Activated CD8-positive, alpha-beta T cell treated with anti-CD3 and anti-CD28 coated beads, Interleukin-2, amount 10 ng/mL, durations not matched to agents 7 days and 5 days (primary cell): ENCODE measurements at places on chromosomes 16 and 17. TPM values are rescaled to one million over a fixed set of nuclear protein-coding genes. Genes with fewer than 3 reads are reported as not detected.
A peak's percentile ranks its signal among the peaks of the same experiment; 100 is the strongest.

DNA sequence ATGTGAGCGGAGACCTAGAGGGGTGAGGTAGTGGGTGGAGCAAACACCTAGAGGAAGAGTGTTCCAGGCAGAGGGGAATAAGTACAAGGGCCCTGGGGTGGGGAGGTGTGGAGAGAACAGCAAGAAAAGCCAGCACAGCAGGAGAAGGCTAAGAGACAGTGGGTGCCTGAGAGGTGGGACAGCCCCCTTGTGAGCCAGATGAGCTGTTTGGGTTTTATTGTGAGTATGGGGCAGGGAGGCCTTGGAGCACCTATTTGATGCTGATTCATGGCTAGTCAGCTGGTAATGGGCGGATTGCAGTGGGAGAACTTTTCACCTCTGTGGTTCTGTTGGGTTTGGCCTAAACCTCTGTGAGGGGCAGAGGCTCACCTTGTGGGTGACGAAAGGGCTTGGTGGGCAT lies 68.4 kb downstream of the ABCC1 start:
- H3K36me3 ChIP-seq: peaks cover 64% of the 10 kb centered on the region
- H3K4me3 ChIP-seq: no peak overlapping the region
- H3K4me1 ChIP-seq: peaks cover 13% of the 10 kb centered on the region
- H3K27me3 ChIP-seq: no peaks in the 10 kb centered on the region
- peak overlapping the region; percentile 34 for H3K27ac ChIP-seq

DNA sequence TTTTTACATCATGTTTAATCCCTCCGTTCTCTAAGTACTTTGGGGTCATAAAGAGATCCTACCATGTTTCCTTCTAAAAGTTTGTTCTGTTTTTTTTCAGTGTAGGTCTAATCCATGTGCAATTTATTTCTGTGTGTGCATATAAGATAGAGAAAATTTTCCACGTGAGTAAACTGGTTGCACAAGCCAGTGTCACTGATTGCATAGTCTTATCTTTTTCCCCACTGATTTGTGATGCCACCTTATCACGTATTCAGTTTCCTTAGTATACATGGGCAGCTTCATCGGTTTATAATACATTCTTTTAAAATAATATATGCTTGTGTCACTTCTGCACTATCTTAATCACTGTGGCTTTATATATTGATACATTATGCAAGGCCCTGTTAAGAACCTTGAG lies 49.2 kb downstream of the MRTFB start:
- H3K27me3 ChIP-seq: no peaks in the 10 kb centered on the region
- peaks cover 2% of the 10 kb centered on the region for H3K36me3 ChIP-seq
- DNase-seq: no peak
- H3K27ac ChIP-seq: no peak overlapping the region

GRCh38 chr16:30746638-30747175 lies 1.5 kb upstream of the PHKG2 start:
- H3K27ac ChIP-seq: peak overlapping the region; percentile 58
- no peak for DNase-seq
- no peaks in the 10 kb centered on the region for H3K27me3 ChIP-seq
- peaks cover 27% of the 10 kb centered on the region for H3K4me1 ChIP-seq
- H3K4me3 ChIP-seq: no peak overlapping the region

Gene KRTAP2-1
- total RNA-seq: not detected

DNA sequence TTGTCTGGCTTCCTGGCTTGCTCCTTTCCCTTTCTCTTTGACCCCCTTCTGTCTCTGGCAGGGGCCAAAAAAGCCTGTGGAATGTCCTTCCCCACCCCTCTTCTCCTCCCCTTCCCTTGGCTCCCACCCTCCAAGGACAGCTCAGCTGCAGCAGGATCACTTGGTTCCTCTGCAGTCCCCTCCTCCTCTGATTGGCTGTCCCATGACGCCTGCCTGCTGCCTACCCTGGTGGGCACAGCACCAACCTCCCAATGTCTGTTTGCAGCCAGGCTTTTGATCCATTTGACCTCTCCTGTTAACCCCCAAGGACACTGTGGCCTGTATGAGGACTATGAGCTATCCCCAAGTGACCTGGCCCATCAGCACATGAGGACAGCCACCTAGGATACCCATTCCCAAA lies 14.8 kb upstream of the MTMR4 start:
- peaks cover 16% of the 10 kb centered on the region for H3K4me1 ChIP-seq
- no peaks in the 10 kb centered on the region for H3K36me3 ChIP-seq
- H3K4me3 ChIP-seq: no peak overlapping the region
- H3K27me3 ChIP-seq: peaks cover 37% of the 10 kb centered on the region
- no peak overlapping the region for H3K27ac ChIP-seq
- no peak for DNase-seq

Gene CSHL1
- not detected for total RNA-seq

DNA sequence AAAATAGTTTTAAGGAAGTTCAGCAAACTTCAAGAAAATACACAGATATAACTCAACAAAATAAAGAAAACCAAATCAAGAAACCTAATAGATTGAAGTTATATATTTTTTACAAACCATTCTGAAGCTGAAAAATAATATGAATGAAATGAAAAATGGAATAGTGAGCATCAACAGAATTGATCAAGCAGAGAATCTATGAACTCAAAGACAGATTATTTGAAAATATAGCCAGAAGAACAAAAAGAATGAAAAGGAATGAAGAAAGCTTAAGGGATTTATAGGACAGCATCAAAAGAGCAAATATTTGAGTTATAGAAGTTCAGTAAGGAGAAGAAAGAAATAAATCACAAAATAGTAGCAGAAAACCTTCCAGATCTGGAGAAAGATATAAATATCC lies 37.8 kb downstream of the CDR2 start:
- H3K36me3 ChIP-seq: peaks cover 86% of the 10 kb centered on the region
- no peak overlapping the region for H3K4me3 ChIP-seq
- H3K4me1 ChIP-seq: peaks cover 5% of the 10 kb centered on the region
- no peak for DNase-seq
- no peak overlapping the region for H3K27ac ChIP-seq
